ENCODE measurements at places on chromosomes 16 and 17. TPM values are rescaled to one million over a fixed set of nuclear protein-coding genes. Genes with fewer than 3 reads are reported as not detected.

GRCh38 chr17:42338427-42338985 lies 49.7 kb downstream of the STAT3 start:
- H3K4me1 ChIP-seq: peaks cover 20% of the 10 kb centered on the region
- peak overlapping the region; percentile 65 for H3K27ac ChIP-seq
- H3K4me3 ChIP-seq: no peak overlapping the region
- H3K27me3 ChIP-seq: no peaks in the 10 kb centered on the region

DNA sequence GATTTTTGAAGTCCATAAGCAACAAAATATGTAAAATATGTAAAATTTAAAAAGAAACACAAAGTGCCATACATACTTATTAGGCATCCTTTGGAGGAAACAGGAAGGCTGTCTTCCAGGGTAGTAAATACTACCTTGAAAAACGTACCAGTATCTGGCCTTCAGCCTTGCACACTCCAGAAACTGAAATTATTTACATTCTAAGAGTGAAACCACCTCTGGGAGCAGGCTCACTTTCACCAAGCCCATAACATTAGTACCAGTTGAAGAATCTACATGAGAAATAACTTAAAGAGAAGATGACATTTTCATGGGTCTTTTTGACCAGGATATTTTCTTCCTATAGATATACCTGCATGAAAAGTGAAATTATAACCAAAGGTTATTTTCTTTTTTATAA lies 6.4 kb downstream of the KRTAP9-1 start:
- H3K27me3 ChIP-seq: no peaks in the 10 kb centered on the region
- no peak for DNase-seq
- H3K36me3 ChIP-seq: no peaks in the 10 kb centered on the region
- H3K4me3 ChIP-seq: no peak overlapping the region
- H3K4me1 ChIP-seq: peaks cover 3% of the 10 kb centered on the region

The RSKR gene
- 4.7 TPM for total RNA-seq

DNA sequence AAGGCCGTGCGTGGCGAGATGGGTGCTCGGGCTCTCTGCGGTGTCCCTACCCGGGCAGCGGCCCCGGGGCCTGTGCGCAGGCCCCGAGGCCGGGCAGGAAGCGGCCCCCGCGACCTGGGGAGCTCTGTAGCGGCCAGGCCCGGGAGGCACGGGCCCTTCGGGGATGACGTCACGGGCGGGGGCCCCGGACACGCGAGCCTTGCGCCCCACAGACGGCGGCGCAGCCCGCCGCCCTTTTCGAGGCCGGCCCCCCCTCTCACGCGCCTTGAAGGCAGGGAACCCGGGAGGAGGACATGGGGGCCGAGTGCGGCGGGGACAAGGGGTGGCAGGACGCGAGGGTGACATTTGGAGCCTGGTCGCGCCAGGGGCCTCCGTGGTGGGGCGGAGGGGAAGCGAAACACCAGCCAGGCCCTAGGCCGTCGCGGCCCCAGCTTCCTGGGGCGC lies 1.1 kb downstream of the RAI1 start:
- H3K4me3 ChIP-seq: peak overlapping the region; percentile 85
- peaks cover 4% of the 10 kb centered on the region for H3K27me3 ChIP-seq
- H3K27ac ChIP-seq: peak overlapping the region; percentile 80
- no peak for DNase-seq
- H3K4me1 ChIP-seq: peaks cover 42% of the 10 kb centered on the region

- no peak for DNase-seq
- no peaks in the 10 kb centered on the region for H3K36me3 ChIP-seq
- no peaks in the 10 kb centered on the region for H3K27me3 ChIP-seq
- H3K4me1 ChIP-seq: peaks cover 19% of the 10 kb centered on the region
- H3K4me3 ChIP-seq: no peak overlapping the region
These were observed 49.5 kb downstream of the ZNF423 start for GRCh38 chr16:49806446-49806845.

The APOH gene
- not detected for total RNA-seq

- no peak for DNase-seq
- H3K4me3 ChIP-seq: peak overlapping the region; percentile 100
- H3K4me1 ChIP-seq: peaks cover 44% of the 10 kb centered on the region
- H3K27ac ChIP-seq: peak overlapping the region; percentile 89
- H3K36me3 ChIP-seq: peaks cover 4% of the 10 kb centered on the region
These were observed 1.3 kb downstream of the RBBP6 start for GRCh38 chr16:24540602-24541210.

- H3K36me3 ChIP-seq: no peaks in the 10 kb centered on the region
- H3K27ac ChIP-seq: peak overlapping the region; percentile 95
- peaks cover 28% of the 10 kb centered on the region for H3K4me1 ChIP-seq
- no peak overlapping the region for H3K4me3 ChIP-seq
These were observed 358.4 kb upstream of the CDH5 start for GRCh38 chr16:66008136-66008535.

- H3K27ac ChIP-seq: no peak overlapping the region
- H3K27me3 ChIP-seq: peaks cover 10% of the 10 kb centered on the region
- DNase-seq: no peak
- H3K36me3 ChIP-seq: no peaks in the 10 kb centered on the region
- no peaks in the 10 kb centered on the region for H3K4me1 ChIP-seq
- H3K4me3 ChIP-seq: no peak overlapping the region
These were observed 10.0 kb downstream of the C16orf96 start for GRCh38 chr16:4566144-4566543.

- no peaks in the 10 kb centered on the region for H3K4me1 ChIP-seq
- no peak overlapping the region for H3K27ac ChIP-seq
- H3K36me3 ChIP-seq: no peaks in the 10 kb centered on the region
- H3K27me3 ChIP-seq: peaks cover 30% of the 10 kb centered on the region
- no peak overlapping the region for H3K4me3 ChIP-seq
These were observed 55.1 kb upstream of the EMP2 start for GRCh38 chr16:10635365-10636021.

The CD300LG gene
- total RNA-seq: not detected

GRCh38 chr17:50060951-50061712 lies 5.2 kb downstream of the ITGA3 start:
- H3K4me1 ChIP-seq: peaks cover 92% of the 10 kb centered on the region
- peak overlapping the region; percentile 82 for H3K4me3 ChIP-seq
- H3K27me3 ChIP-seq: no peaks in the 10 kb centered on the region
- H3K36me3 ChIP-seq: peaks cover 9% of the 10 kb centered on the region
- peak overlapping the region; percentile 98 for H3K27ac ChIP-seq

DNA sequence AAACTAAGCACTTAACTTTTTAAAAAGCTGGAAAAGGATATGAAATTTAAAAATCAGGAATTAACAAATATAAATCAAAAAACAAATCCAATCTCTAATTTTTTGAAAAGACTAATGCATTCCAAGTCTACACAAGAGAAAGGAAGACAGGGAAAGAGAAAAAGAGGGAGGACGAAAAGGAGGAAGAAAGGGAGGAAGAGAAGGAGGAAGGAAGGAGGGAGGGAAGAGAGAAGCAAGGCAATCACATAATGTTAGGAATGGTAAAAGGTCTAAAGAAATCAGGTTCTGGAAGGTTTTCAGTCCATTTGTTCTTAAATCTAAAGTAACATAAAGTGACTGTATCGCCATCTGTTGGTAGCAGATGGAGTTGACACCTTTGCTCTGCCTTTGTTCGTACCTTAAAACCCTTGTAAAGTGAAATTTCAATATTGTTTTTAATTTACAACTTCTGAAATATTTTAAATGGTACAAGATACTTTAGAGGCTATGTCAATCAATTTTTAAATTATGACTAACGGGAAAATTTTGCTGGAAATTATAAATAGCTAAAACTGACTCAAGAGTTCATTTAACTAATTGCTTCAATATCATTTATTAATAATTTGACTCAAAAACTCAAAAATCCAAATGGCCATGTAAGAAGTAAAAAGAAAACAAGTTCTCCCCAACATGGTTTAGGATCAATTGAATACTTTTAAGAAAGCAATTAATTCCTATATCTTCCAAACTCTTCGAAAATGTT lies 20.4 kb upstream of the CDYL2 start:
- H3K4me1 ChIP-seq: no peaks in the 10 kb centered on the region
- no peak overlapping the region for H3K27ac ChIP-seq
- H3K36me3 ChIP-seq: no peaks in the 10 kb centered on the region
- H3K4me3 ChIP-seq: no peak overlapping the region
- DNase-seq: no peak
- H3K27me3 ChIP-seq: peaks cover 21% of the 10 kb centered on the region

GRCh38 chr16:86398201-86398600 lies 112.1 kb upstream of the FOXF1 start:
- peaks cover 19% of the 10 kb centered on the region for H3K27me3 ChIP-seq
- no peak overlapping the region for H3K27ac ChIP-seq
- no peaks in the 10 kb centered on the region for H3K4me1 ChIP-seq
- no peak overlapping the region for H3K4me3 ChIP-seq

- DNase-seq: no peak
- H3K4me1 ChIP-seq: no peaks in the 10 kb centered on the region
- H3K36me3 ChIP-seq: no peaks in the 10 kb centered on the region
- H3K4me3 ChIP-seq: no peak overlapping the region
These were observed 544.5 kb downstream of the NPIPA7 start for GRCh38 chr16:16923479-16923878.

DNA sequence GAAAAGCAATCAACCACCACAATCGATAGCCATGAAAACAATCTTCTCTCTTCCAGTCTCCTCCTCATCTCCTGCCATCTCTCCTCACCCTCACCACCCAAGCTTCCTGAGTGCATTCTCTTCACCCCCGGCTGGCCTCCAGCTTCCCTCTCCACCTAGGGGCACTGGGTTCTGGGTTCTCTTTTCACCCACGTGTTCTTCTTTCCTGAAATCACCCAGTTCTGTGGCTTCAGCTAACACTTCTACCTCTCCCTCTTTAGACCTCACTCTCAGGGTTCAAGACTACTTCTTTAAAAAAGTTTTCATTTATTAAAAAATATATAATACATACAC lies 8.2 kb downstream of the ITGAM start:
- no peaks in the 10 kb centered on the region for H3K36me3 ChIP-seq
- no peak for DNase-seq
- H3K27me3 ChIP-seq: peaks cover 26% of the 10 kb centered on the region
- no peaks in the 10 kb centered on the region for H3K4me1 ChIP-seq

DNA sequence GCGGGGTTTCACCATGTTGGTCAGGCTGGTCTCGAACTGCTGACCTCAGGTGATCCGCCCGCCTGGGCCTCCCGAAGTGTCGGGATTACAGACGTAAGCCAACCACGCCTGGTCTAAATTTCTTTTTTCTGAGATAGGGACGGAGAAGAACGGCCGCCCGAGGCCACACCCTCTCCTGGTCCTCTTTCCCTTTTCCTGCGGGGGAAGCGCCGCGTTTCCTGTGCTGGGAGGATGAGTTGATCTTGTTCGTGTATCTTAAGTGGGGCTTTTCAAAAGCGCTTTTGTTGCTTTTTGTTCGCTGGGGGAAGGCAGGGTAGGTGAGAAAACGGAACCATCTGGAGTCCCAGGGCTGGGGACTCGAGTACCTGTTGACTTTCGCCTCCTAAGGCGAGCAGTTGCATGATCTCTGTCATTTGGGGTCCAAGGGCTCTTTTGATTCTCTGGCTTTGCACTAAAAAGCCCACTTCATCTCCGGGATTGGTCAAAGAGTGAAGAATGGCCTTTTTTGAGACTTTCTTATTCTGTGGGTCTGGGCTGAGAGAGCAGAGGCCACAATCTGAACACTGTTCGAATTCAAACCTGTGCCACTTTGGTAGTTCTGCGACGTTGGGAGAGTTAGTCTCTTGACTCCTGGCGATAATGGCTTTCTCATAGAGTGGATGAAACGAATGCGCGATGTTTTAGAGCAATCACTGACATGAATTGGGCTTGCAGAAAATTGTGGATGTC lies 1.3 kb downstream of the FUS start:
- peaks cover 51% of the 10 kb centered on the region for H3K4me1 ChIP-seq
- peak overlapping the region; percentile 100 for H3K27ac ChIP-seq
- no peaks in the 10 kb centered on the region for H3K27me3 ChIP-seq

GRCh38 chr17:9648521-9649110 lies 3.3 kb downstream of the USP43 start:
- peak overlapping the region; percentile 29 for H3K4me3 ChIP-seq
- H3K27ac ChIP-seq: peak overlapping the region; percentile 64
- H3K4me1 ChIP-seq: peaks cover 43% of the 10 kb centered on the region
- H3K27me3 ChIP-seq: no peaks in the 10 kb centered on the region
- no peaks in the 10 kb centered on the region for H3K36me3 ChIP-seq

GRCh38 chr16:68503334-68503733 lies 35.8 kb upstream of the ZFP90 start:
- no peak overlapping the region for H3K4me3 ChIP-seq
- no peak overlapping the region for H3K27ac ChIP-seq
- no peaks in the 10 kb centered on the region for H3K36me3 ChIP-seq
- peaks cover 6% of the 10 kb centered on the region for H3K27me3 ChIP-seq
- H3K4me1 ChIP-seq: peaks cover 9% of the 10 kb centered on the region
- DNase-seq: no peak

DNA sequence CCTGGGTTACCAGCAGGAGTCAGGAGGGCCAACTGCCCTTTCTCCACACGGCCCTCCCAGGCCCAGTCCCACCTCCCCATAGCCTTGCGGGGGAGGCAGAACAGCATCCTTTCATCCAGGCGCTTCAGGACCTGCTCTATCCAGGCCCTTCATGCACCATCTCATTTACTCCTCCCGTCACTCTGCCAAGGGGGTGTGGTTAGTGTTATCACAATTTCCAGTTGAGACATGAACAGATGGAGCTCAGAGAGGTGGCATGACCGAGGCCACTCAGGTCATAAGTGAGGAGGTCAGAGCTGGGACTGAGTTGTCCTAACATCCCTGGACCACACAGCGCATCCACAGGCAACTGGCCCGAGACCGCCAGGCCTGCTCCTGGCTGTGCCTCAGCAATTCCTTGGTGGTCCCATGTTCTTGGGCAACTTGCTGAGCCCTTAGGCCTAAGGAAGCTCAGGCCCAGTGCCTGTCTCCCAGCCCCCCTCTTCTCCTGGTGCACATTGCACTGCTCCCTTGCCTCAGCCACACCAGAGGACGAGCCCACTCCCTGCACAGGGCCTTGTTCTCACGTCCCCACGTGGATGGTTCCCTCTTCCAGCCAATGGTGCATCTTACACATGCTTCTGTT lies 23.8 kb downstream of the C17orf100 start:
- H3K27ac ChIP-seq: no peak overlapping the region
- DNase-seq: peak; percentile 75
- peaks cover 13% of the 10 kb centered on the region for H3K27me3 ChIP-seq
- H3K36me3 ChIP-seq: no peaks in the 10 kb centered on the region
- no peak overlapping the region for H3K4me3 ChIP-seq
- H3K4me1 ChIP-seq: peaks cover 2% of the 10 kb centered on the region

DNA sequence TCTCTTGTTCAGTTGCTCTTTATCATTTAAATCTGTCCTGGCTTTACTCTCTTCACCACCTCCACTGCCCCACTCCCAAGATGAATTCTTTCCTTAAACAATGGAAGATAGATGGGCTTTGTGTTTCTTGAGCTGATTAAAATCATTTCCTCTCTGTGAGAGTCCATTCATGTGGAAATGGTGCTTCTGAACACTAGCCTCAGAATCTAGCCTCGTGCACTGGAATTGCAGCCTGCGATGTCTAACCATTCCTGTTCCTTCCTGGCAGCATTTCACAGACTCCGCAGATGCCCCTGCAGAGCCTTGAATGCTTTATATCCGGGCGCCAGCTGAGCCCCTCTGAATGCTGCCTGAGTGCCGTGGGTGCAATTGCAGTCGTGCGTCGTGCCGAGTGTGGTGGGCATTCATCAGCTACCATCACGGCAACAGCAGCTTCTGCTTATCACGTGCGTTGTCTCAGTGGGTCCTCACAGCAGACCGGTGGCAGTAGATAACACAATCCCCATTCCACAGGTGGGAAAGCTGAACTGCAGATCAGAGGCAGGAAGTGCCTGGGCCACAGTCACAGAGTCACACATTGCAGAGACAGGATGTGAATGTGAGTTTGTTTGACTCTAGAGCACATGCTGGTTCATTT lies 172.8 kb upstream of the WSCD1 start:
- no peaks in the 10 kb centered on the region for H3K4me1 ChIP-seq
- no peak overlapping the region for H3K27ac ChIP-seq
- H3K27me3 ChIP-seq: peaks cover 25% of the 10 kb centered on the region
- no peak overlapping the region for H3K4me3 ChIP-seq
- no peaks in the 10 kb centered on the region for H3K36me3 ChIP-seq
- DNase-seq: no peak

Measured in chondrocyte (in vitro differentiated cells).